Upper lobe of right lung (tissue), 1 donor: ENCODE measurements at places on chromosomes 2 and 18.

- no peaks in the 10 kb centered on the region for H3K4me1 ChIP-seq
- DNase-seq: no peak
- H3K4me3 ChIP-seq: no peak overlapping the region
- no peaks in the 10 kb centered on the region for H3K36me3 ChIP-seq
- H3K27ac ChIP-seq: no peak overlapping the region
Measured at GRCh38 chr18:65990944-65991708, 240.3 kb downstream of the CDH7 start.

DNA sequence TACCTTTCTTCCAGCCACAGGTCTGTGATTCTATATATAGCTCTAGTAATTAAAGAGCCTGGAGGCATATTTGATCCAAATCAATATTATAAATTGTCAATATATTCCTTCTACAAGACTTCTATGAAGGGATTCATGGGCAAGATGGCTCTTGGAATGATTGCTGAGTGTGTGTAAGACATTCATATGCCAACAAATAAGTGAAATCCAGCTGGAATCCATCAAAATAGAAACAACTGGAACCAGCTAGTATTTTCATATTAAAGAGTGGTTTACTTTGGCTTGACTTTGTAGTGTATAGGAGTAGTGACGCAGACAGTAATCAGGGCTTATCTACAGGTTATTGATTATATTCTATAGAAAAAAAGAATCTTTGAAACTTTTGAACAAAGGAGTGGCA lies 83.4 kb downstream of the CALCRL start:
- H3K27ac ChIP-seq: no peak overlapping the region
- no peaks in the 10 kb centered on the region for H3K4me1 ChIP-seq
- H3K36me3 ChIP-seq: no peaks in the 10 kb centered on the region
- no peak overlapping the region for H3K4me3 ChIP-seq
- no peaks in the 10 kb centered on the region for H3K27me3 ChIP-seq
- no peak for DNase-seq

DNA sequence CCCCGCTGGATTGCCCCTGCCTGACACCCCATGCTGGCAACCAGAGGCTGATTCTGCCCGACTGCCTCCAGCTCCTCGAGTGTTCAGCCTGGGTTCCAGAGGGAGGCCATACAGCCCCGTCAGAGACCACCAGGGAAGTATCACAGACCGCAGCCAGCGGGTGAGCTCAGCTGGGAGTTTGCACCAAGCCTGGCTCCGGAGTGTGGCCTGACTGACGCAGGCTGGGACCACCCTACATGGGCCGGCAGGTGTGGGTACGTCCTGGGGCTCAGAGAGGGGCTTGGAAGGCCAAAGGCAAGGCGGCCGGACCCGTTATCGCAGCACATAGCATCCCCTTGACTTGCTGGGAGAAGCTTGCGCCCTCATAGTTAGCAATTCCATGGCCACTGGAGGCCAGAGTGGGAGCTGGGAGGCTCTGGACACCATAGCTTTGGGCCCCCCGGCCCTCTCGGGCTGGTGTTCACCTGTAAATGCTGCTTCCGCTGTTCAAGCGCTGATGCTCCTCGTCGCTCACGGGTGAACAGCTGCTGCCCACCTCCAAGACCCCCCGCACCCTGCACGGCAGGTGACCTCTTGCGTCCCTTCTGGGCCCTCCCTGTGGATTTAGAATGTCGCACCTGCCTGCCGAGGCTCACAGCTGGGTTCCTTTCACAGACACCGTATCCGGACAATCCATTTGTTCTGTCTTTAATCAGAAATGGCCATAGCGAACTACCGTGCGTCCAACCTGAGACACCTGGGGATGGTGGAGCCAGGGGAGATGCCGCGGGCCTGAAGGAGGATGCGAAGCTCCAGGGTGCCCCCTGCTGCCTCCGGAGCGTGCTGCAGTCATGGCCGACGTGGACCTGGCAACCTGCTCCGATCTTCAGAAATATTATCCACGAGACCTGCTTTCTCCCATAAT lies 31.2 kb upstream of the SLC66A3 start:
- no peak overlapping the region for H3K4me3 ChIP-seq
- H3K27me3 ChIP-seq: no peaks in the 10 kb centered on the region
- no peak overlapping the region for H3K27ac ChIP-seq
- peaks cover 7% of the 10 kb centered on the region for H3K4me1 ChIP-seq
- DNase-seq: peak; percentile 80

DNA sequence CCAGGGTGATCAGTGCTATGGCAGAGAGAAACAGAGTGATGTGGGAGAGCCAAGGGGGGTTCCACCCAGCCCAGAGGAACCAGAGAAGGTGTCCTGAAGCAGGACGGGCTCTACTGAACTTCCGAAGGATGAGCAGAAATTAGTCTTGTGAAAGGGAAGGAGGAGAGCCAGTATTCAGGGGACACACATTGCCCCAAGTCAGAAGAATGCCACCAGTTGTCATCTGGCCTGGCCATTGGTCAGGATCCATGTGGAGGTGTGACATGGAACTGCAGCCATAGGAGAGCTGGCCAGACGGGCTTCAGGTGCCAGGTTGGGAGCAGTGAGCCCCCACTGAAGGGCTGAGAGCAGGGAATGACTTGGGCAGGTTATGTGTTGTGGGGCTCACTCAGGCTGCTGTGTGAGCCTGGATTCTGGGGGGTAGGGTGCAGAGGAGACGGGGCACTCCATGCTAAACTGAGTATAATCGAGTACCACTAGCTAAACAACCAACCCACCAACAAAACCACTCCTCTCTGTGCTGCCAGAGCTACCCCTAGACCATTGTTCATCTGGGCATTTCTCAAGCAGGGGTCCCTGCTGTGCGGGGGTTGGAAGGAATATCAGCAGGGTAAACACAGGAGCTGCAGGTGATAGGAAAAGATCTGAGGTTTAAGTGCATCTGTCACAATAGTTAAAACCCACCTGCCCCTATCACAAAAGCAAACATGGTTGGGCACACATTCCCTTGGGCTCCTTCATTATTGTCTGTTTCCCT lies 25.3 kb downstream of the MARCO start:
- no peak for DNase-seq
- no peak overlapping the region for H3K4me3 ChIP-seq
- H3K4me1 ChIP-seq: peaks cover 16% of the 10 kb centered on the region
- H3K27me3 ChIP-seq: no peaks in the 10 kb centered on the region
- H3K36me3 ChIP-seq: no peaks in the 10 kb centered on the region
- no peak overlapping the region for H3K27ac ChIP-seq

GRCh38 chr18:50836521-50836957 lies 16.7 kb upstream of the MRO start:
- no peaks in the 10 kb centered on the region for H3K27me3 ChIP-seq
- no peak overlapping the region for H3K27ac ChIP-seq
- no peaks in the 10 kb centered on the region for H3K36me3 ChIP-seq
- peaks cover 12% of the 10 kb centered on the region for H3K4me1 ChIP-seq
- no peak overlapping the region for H3K4me3 ChIP-seq
- DNase-seq: no peak

- DNase-seq: no peak
- no peaks in the 10 kb centered on the region for H3K36me3 ChIP-seq
- H3K4me3 ChIP-seq: no peak overlapping the region
- no peak overlapping the region for H3K27ac ChIP-seq
- H3K4me1 ChIP-seq: no peaks in the 10 kb centered on the region
- no peaks in the 10 kb centered on the region for H3K27me3 ChIP-seq
Measured at GRCh38 chr18:75111760-75112159, 97.2 kb downstream of the PTGR3 start.

DNA sequence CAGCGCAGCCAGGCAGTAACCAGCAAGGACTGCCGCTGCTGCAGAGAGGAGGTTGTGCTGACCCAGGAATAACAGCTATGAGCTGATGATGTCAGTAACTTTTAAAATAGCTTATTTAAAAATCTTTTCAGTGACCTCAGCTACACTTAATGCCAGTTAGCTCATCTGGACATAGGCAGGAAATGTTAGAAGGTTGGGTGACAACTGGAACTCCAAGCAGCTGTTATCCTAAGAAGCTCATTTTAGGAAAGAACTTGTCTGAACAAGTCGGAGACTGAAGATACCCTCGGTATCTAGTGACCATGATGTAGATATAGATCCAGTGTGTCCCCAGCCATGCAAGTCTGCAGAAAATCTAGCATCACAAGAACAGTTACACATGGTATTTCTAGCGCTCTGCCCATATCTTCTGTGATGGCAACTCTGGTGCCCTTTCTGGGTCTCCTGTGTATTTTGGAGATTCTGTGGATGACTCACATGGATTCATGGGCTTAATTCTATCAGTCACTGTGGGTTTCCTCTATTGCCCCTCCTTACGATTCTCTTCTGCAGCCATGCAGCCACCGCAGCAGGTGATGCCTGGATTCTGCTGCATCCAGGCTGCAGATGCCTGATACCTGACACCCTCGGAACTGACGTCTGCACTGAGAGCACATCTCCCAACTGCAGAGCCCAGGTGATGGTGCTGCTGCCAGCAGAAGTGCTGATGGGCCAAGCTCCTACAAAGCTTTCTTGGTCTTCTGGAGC lies 19.8 kb upstream of the PLEK start:
- no peaks in the 10 kb centered on the region for H3K36me3 ChIP-seq
- DNase-seq: no peak
- no peak overlapping the region for H3K4me3 ChIP-seq
- no peaks in the 10 kb centered on the region for H3K4me1 ChIP-seq
- H3K27ac ChIP-seq: no peak overlapping the region

- no peak for DNase-seq
- no peaks in the 10 kb centered on the region for H3K27me3 ChIP-seq
- H3K4me1 ChIP-seq: no peaks in the 10 kb centered on the region
- H3K36me3 ChIP-seq: no peaks in the 10 kb centered on the region
- no peak overlapping the region for H3K4me3 ChIP-seq
Measured at GRCh38 chr2:240507060-240507777, 50.6 kb downstream of the ANKMY1 start.

DNA sequence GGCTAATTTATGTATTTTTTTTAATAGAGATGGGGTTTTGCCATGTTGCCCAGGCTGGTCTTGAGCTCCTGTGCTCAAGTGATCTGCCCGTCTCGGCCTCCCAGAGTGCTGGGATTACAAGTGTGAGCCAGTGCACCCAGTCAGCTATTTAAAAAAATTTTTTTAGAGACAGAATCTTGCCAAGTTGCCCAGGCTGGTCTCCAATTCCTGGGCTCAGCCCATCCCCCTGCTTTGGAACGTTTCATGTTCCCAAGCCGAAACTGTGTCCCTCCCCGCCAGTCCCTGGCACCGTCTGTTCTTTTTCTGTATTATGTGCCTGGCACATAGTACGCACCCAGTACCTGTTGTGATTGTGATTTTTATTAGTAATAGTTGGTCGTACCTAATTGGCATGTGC lies 63.1 kb upstream of the MGAT5 start:
- DNase-seq: no peak
- peaks cover 5% of the 10 kb centered on the region for H3K4me1 ChIP-seq
- no peaks in the 10 kb centered on the region for H3K27me3 ChIP-seq
- no peak overlapping the region for H3K4me3 ChIP-seq

DNA sequence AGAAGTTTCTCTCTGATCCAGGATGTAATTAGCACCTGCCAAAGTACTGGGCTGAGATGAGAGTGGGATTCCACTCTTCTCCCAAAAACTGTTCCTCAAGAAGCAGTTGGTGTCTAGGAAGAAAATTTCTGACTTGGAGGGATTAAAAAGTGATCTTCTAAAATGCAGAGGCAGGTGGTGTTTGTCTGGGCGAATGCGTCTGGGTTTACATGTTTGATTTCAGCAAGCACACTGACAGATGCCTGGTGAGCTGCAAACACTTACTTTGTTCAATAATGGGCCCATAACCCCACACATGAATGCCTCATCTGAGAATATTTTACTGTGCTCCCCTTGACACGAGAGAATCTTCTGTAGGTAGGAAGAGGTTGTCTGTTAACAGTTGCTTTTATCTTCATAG lies 24.3 kb upstream of the KCNF1 start:
- no peak overlapping the region for H3K4me3 ChIP-seq
- DNase-seq: no peak
- no peak overlapping the region for H3K27ac ChIP-seq
- no peaks in the 10 kb centered on the region for H3K36me3 ChIP-seq
- no peaks in the 10 kb centered on the region for H3K4me1 ChIP-seq
- peaks cover 5% of the 10 kb centered on the region for H3K27me3 ChIP-seq

GRCh38 chr2:146080925-146081324 lies 1561.0 kb upstream of the ZEB2 start:
- no peak overlapping the region for H3K4me3 ChIP-seq
- no peaks in the 10 kb centered on the region for H3K27me3 ChIP-seq
- H3K4me1 ChIP-seq: no peaks in the 10 kb centered on the region
- no peak for DNase-seq
- no peaks in the 10 kb centered on the region for H3K36me3 ChIP-seq
- H3K27ac ChIP-seq: no peak overlapping the region

- DNase-seq: no peak
- H3K36me3 ChIP-seq: no peaks in the 10 kb centered on the region
- H3K27me3 ChIP-seq: no peaks in the 10 kb centered on the region
Measured at GRCh38 chr2:161172901-161173540, 12.8 kb downstream of the TANK start.

GRCh38 chr2:199462347-199462955 lies 4.7 kb upstream of the SATB2 start:
- no peak overlapping the region for H3K27ac ChIP-seq
- H3K4me3 ChIP-seq: no peak overlapping the region
- peaks cover 78% of the 10 kb centered on the region for H3K27me3 ChIP-seq
- peaks cover 24% of the 10 kb centered on the region for H3K4me1 ChIP-seq

GRCh38 chr18:24031916-24032315 lies 17.4 kb downstream of the TTC39C start:
- no peak for DNase-seq
- H3K4me1 ChIP-seq: peaks cover 20% of the 10 kb centered on the region
- H3K27me3 ChIP-seq: no peaks in the 10 kb centered on the region
- no peak overlapping the region for H3K27ac ChIP-seq

GRCh38 chr2:241898463-241899270 lies 29.1 kb downstream of the RTP5 start:
- no peaks in the 10 kb centered on the region for H3K36me3 ChIP-seq
- no peak overlapping the region for H3K4me3 ChIP-seq
- H3K27me3 ChIP-seq: no peaks in the 10 kb centered on the region
- H3K27ac ChIP-seq: no peak overlapping the region
- no peaks in the 10 kb centered on the region for H3K4me1 ChIP-seq
- DNase-seq: peak; percentile 50

DNA sequence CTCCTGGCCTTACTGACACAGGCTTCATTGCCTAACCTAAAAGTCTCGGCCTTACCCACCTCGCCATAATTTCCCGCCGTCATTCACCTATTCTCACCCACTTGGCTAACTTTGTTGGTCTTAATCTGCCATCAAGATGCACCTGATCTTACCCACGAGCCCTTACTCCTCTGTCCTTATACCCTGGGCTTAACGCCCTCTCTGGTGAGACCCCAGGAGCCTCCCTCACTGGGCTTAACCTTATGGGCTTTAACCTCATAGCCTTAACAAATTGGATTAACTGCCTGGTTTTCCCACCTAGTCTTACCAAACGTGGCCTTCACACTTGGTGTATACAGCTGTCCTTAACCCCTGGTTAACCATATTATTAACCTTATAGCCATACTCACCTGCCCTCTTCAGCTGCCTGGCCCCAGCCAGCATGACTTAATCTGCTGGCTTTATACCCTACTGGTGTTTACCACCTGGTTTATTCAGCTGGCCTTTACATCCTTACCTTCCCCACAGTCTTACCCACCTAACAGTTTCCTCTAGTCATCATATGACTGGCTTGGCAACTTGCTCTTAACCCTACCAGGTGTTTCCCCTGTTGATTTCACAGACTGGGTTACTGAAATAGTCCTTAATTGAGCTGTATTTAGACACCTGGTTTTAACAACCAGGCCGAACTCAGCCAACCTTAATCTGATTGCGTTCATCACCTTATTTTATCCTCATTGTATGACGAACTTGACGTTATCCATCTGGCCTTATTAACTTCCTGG lies 132.0 kb upstream of the ZSWIM2 start:
- H3K27me3 ChIP-seq: no peaks in the 10 kb centered on the region
- H3K36me3 ChIP-seq: no peaks in the 10 kb centered on the region
